Naive thymus-derived CD8-positive, alpha-beta T cell (primary cell): ENCODE measurements at places on chromosomes 7 and 10. TPM values are rescaled to one million over a fixed set of nuclear protein-coding genes. Genes with fewer than 3 reads are reported as not detected.

GRCh38 chr7:148041156-148041555 is 549.4 kb upstream of the C7orf33 start:
- DNase-seq = no peak

- DNase-seq = peak; percentile 26
These were observed 93.0 kb upstream of the SLC25A13 start for GRCh38 chr7:96414931-96415292.

DNA sequence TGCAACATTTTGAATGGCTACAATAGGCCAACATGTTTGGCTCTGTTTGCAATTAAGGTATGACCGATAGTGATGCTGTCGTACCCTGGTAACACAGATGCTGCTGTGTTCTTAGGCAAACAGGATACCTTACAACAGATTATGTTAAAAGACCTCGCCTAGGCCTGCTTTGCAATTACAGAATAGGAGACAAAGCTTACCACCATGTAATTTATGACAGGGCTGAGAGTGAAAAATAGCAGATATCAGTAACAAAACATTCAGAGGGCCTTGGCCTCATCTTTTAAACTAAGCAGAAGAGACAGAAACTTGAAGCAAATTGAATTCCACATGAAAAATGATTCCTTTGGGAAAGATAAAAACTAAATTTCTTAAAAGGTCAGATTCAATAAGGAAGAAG is 29.4 kb upstream of the ABLIM1 start:
- DNase-seq = no peak

- DNase-seq = no peak
These were observed 350.5 kb upstream of the NRG3 start for GRCh38 chr10:81524467-81524866.

- no peak for DNase-seq
These were observed 137.6 kb upstream of the PRSS1 start for GRCh38 chr7:142611566-142612236.

- no peak for DNase-seq
These were observed 26.8 kb downstream of the BET1 start for GRCh38 chr7:93977211-93977950.

GRCh38 chr7:25557379-25557917 is 329.2 kb upstream of the NPVF start:
- no peak for DNase-seq

GRCh38 chr7:141537906-141538305 is 13.3 kb upstream of the AGK start:
- DNase-seq = no peak

GRCh38 chr7:13846386-13846785 is 143.1 kb downstream of the ETV1 start:
- DNase-seq = no peak

GRCh38 chr10:30804478-30805055 is 175.0 kb upstream of the LYZL2 start:
- no peak for DNase-seq

- DNase-seq = no peak
These were observed 12.2 kb downstream of the PDE1C start for GRCh38 chr7:32058002-32058401.

DNA sequence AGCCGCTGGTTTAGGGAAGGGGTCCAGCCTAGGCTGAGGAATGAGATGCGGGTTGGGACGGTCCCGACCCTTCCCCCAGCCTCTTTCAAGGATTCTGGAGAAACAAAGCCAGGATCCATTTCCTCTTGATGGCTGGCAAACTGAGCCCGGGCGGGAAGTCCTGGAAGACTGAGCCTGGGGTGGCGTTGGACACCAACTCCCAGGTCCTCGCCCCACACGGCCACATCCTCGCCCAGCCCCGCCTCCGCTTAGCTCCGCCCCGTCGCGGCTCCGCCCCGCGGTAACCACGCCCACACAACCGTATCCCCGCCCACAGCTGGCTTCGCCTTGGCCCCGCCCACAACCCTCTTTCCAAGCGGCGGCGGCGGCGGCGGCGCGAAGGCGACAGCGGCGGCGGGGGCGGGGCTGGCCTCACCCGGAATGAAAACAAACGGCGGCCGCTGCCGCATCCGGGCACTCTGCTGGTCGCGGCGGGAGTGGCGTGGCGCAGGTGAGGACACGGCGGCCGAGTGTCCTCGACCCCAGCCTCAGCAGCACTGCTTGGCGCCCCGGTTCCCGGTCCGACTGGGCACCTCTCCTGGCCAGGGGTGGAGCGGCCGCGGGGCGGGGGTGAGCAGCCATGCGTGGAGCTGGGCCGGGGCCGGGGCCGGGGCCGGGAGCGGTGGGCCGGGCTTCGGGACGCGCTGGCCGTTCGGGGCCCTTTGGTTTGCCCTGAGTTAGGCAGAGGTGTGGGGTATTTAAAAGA is at the start of gene NUB1:
TSS of gene NUB1 (plus strand) at position 456 of the 745 bp plus-strand sequence. CDS start 3,538 bp downstream, outside the sequence.
- peak; percentile 97 for DNase-seq

DNA sequence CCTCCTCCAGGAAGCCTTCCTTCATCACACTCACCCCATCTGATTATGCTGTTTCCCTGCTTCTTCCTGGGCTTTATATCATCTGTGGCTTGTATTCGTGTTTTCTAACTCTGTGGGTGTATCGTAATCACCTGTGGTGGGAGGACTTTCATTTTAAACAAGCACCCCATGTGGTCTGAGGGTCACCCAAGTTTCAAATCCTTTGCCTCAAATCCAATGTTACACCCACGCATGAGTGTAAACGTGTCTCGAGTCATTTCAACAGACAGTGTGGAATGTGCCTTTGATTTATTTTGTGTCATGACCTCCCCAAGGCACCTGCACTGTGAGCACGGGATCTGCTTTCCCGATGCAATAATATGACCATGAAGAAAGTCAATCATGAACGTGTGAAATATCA is 17.5 kb upstream of the LYZL2 start:
- no peak for DNase-seq

DNA sequence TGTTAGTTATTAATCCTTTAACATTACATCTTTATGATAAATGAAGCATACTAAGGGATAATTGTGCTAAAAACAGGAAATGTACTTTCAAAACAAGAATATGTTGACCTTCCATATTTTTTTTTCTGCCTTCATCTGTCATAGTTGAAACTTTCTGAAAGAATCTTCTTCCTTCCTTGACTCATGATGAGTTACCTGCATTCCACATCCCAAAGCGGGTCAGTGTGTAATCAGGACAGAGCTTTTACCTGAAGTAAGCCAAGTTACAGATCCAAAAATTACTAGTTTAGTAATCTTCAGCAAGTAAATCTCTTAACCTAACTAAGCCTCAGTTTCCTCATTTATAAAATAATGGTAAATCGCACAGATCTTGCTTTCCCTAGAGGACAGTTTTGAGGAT is 13.4 kb upstream of the ARL4A start:
- no peak for DNase-seq

GRCh38 chr10:22823109-22823508 is 104.7 kb upstream of the ARMC3 start:
- DNase-seq = no peak

GRCh38 chr10:127982601-127983000 is 75.7 kb downstream of the PTPRE start:
- DNase-seq = no peak

GRCh38 chr7:1290679-1291356 is 58.1 kb downstream of the UNCX start:
- DNase-seq = peak; percentile 52

GRCh38 chr7:88628363-88629085 is 131.0 kb upstream of the ZNF804B start:
- DNase-seq = no peak

DNA sequence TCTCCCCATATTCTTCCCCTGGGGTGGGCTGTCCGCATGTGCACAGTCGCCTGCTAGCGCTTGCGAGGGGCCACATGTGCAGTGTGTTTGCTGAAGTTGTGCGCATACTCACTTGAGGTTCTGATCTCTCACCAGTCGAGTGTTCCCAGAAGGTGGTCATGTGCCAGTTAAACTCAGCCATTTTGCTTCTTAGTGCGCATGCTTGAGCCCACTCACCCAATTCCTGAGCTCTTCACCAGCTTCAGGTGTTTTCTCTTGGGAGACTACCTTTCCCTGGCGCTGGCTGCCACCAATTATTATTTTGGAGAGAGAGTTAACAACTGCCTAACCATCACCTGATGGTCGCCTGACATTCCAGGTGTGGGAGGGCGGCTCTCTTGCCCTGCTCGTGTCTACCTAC is 25.2 kb upstream of the CPN1 start:
- DNase-seq = no peak

DNA sequence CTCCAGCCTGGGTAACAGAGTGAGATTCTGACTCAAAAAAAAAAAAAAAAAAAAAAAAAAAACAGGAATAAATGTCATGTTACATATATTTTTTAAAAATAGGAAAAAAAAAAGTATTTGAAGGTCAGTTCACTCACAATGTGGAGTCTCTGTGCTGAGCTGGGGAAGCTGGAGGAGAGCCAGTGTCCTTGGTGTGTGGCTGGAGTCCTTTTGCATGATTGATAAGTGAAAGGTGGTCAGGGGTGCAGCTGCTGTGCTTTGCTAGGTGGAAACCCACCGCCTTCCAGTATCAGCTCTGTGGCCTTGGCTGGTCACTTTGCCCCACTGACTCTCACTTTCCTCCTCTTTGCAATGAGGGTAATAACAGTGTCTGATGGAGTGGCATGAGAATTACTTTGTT is 101.9 kb downstream of the VWC2 start:
- DNase-seq = no peak

DNA sequence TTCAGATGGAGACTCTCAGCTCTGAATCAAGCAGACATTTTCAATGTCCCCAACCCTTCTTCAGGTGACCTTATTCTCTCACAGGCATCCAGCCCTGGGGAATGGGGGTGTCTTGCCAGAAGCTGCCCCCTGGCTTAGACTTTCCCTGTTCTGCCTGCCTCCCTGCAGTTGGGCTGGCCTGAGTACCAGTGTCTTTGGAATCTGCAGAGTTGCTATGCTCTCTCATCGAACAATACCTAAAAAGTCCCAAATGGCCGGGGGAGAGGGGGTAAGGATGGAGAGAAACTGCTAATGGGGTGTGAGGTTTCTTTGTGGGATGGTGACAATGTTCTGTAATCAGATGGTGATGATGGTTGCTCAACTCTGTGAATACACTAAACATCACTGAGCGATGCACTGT is 20.6 kb downstream of the SLC18A2 start:
- DNase-seq = no peak

DNA sequence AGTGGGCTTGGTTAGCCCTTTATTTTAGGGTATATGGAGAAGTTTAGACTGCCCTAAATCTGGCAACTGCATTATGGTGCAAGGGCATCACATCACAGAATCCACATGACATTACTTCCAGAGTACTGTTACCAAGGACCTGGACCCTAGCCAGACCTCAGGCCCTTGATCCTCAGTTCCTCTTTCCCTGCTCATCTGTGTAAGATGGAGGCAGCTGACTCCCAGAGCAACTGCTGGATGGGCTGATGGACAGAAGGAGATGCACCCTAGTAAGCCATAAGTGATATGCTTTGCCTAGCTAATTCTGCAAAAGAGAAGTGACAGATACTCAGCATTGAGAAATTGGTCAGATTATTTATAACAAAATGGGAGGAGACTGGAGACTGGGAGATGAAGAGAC is 131.7 kb downstream of the DYNC1I1 start:
- DNase-seq = no peak

- DNase-seq = no peak
These were observed 15.2 kb upstream of the CYREN start for GRCh38 chr7:135185471-135186260.

The HMX2 gene
- total RNA-seq = not detected

The ACBD7 gene
- not detected for total RNA-seq

The PON1 gene
- total RNA-seq = not detected

The ACTA2 gene
- 1.8 TPM for total RNA-seq

The C10orf62 gene
- total RNA-seq = not detected

The GNGT1 gene
- total RNA-seq = not detected

The TMEM176A gene
- 0.88 TPM for total RNA-seq

The ZNF804B gene
- not detected for total RNA-seq

The CLCN1 gene
- total RNA-seq = not detected

The DUSP5 gene
- 1.2 TPM for total RNA-seq

The GIMAP7 gene
- 367 TPM for total RNA-seq

The TNRC18 gene
- total RNA-seq = 41.0 TPM

The NUPR2 gene
- total RNA-seq = not detected

The HTRA1 gene
- not detected for total RNA-seq

The ZNF438 gene
- total RNA-seq = 4.4 TPM
